ENCODE measurements at places on chromosomes 5 and 9.

DNA sequence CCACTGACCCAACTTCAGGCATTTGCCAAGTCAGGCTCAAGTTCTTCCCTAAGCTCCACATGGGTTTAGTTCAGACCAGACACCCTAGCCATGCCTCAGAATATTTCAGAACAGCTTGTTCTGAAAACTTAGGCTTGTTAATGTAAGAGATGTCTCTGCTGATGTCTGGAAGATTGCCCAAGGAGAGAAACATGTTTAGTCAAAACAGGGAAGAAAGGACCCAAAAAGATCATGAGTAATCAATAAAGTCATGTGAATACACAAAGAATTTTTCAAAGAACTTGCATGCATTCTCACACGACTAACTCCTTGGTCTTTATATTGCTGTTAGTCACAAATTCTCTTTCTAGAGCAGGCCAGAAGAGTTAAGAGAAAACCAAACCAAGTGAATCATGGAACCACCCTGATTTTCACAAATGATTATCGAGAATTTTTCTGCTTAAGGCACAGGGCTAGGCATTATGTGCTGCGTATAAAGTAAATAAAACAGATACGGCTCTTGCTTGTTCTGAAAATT, 158.1 kb upstream of the HMHB1 start:
- DNase-seq, result no peak

GRCh38 chr9:17782430-17783149, 203.7 kb downstream of the SH3GL2 start:
- DNase-seq, result peak; percentile 25

GRCh38 chr5:173497685-173498084, 118.8 kb downstream of the BOD1 start:
- no peak for DNase-seq

DNA sequence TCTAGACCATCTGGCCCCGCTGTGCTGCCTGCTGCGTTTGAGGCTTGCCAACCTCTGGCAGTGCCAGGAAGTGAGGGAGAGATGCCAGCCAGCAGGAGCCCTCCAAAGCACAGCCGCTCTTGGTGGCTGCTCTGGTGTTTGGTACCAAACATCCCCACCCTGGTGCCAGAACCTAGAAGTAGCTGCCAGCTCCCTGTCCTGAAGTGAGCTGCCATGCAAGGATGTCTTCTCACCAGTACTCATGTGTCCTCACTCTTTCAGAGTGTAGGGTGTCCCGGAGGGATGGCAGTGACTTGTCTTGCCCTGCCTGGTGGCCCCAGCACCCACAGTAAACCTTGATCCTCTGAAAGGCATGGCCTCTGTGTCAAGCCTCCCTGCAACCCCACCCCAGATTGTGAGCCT, 43.4 kb downstream of the AMBP start:
- no peak for DNase-seq

GRCh38 chr5:154767576-154767975, 12.4 kb downstream of the LARP1 start:
- no peak for DNase-seq

DNA sequence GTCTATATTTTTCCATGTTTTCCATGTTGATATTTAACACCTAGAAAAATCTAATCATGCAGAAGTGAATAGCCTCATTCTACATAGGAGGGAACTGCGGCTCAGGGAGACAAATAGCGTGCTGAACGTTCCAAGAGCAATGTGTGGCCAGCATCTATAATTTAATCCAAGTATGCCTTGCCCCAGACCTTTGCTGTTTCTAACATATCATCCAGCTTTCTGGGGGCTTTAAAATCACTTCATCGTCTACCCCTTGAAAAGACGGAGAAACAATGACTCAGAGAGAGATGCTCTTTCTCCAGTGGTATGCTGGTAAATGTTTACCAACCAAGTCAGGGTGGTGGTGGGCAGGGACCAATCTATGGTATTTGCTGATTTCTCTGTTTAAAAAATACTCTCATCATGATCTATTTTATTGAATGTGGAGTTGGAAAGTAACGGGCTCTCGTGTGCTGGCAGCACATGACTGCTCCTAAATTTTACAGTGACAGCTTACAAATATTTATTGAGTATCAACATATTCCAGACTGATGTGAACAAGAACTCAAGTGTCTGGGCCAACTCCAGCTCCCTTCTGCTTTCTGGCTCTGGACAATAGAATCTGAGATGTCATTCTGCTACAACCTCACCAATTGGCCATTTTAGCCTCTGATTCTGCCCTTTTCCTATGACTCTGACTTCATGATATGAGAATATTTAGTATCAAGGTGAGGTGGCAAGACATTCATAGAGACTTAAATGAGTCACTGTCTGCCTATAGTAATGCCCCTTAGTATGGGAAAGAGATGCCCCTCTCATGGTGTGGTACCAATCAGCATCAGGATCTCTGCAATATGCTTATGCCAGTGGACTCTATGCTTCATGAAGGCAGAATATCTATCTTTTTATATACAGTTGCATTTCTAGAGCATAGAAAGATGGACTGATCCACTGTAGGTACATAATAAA, 407.4 kb upstream of the TNC start:
- no peak for DNase-seq

GRCh38 chr9:89792189-89793123, 187.6 kb downstream of the GADD45G start:
- DNase-seq, result no peak

DNA sequence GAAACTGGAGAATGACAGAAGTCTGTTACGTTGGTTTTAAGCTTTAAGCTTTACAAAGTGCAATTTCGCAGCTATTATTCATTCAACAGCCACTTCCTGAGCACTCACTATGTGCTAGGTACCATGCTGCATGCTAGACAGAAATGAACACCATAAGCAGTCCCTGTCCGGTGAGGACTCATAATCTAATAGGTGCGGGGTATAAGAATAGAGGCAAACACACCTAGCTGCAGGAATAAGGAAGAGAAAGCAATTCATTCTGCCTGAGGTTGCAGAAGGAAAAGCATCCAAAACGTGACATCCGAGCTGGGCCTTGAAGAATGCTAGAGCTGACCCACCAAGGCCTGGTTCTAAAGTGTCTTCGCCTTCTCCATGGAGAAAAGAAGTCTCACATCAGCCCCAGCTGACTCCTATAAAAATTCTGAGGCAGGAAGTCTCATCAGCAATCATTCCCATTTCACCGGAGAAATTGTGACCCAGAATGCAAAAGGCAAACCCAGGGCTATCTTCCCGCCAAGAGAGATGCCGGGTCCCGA, 542 bp downstream of the FKBP15 start:
- DNase-seq, result no peak

DNA sequence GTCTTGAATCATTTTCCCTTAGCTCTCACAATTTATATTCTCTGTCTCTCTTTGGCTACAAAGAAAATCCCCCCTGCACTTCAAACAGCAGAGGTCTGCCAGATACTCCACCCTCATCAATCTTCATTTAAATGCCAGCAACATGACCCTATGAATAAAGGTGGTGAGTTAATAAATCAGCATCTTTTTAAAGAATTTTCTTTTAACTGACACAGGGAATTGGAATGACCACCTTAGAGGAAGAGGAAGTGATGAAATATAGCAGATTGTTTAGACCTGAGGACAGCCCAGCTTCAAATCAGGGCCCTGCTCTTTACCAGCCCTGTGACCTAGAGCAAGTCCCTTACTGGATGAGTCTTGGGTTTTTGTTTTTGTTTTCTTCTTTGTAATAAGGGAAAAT, 223.1 kb upstream of the PAPPA start:
- DNase-seq, result no peak

- DNase-seq, result no peak
Observed at GRCh38 chr5:67875601-67876000, 340.0 kb upstream of the PIK3R1 start.

DNA sequence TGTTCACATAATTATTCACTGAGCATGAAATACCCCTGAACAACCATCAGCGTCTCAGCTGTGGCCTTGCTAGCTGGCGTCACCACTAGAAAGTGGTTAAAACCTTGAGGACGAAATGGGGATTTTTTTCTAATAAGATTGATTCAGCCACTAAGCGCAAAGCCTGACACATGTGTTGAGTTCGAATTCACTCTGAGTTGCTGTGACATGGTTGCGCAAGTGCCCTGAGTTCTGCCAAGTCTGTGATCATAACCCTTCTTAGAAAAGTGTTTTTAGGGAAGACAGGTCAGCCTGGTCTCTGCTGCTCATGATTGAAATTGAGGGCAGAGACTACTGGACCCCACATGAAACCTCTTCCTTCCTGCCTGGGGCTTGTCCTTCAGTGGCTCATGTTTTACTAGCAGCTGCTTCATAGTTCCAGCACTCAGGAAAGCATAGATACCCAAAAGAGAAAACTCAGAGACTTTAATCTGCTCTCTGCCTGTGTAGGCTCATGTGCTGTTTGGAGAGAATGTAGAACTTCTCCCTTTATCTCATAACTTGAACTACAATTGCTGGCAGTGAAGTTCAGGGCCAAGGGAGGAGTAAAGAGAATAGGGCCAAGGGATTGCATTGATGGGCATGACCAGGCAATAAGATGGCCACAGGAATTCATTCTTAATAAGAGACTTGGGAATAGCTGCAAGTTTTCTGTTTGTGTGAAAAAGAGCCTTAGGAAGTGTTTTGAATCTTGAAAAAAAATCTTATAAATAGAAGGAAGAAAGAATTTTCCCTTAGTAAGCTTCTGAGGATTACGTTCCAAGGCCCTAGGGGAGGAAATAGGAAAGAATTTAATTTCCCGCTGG, 66.8 kb upstream of the CXCL14 start:
- no peak for DNase-seq

DNA sequence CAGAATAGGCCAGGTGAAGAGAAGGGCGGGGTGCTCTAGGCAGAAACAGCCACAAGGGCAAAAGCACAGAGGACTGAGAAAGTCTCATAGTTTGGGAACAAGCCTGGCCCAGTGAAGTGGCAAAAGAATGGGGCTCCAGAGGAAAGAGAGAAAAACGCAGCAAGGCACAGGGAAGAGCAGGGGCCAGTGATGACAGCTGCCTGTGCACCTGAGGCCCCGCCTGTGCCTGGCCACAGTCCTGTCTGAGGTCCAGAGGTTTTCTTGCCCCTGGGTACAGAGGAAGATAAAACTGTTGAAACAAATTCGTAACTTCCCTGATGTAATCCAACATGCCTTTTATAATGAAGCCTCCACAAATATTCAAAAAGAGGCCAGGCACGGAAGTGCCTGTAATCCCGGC, 22.0 kb downstream of the FRRS1L start:
- DNase-seq, result no peak

DNA sequence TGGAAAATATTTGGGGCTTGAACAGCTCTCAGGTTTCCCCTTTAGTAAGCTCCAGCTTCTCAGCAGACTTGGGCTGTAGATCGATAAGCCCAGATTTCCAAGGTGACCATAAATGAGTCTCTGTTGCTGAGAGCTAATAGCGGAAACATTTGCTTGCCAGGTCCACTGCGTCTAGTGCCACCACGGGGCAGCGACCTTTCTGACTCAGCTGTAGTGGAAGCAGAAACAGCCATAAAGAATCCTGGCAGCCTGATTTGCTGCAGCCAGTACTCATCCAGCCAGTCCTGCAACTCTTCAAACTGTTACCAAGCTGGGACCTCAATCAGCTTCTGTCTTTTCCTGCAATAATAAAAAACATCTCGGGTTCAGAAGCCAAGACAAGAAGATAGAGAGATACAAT, 241.7 kb downstream of the DOCK8 start:
- DNase-seq, result no peak

GRCh38 chr5:124203303-124203702, 543.1 kb downstream of the ZNF608 start:
- no peak for DNase-seq

DNA sequence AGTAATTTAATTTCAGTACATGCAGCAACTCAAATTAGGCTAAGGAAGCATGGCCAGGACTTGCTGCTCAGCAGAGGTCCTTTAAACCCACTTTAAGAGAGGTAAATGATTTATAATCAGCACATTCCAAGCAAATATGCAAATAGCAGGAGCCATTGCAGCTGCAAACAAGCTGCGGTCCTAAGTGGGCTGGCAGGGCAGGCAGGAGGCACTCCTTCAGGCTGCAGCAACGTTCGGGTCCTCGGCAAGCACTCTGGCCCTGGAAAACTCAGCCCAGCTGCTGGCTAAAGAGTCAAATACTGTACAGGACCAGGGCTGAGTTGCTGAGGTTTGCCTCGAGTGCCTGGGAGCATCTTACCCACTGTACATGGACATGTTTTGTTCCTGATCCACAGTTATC, 126.9 kb downstream of the FSTL4 start:
- DNase-seq, result no peak

DNA sequence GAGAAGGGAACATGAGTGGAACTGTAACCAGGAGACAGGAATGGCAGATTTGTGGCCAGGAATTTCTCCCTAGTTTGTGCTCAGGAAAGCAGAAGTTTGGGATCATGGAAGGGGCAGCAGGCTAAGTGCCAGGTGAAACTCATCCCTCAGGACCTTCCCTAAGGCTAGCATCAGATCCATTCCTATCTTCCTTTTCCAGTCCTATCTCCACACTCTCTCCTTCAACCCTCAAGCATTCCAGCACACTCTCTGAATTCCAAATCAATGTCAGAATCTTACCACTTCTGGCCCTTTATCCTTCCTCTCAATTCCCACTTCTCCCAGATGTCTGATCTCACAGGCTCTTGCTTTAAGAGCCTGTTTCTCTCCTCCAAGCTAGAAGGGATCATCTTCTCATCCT, 53.2 kb upstream of the GRIA1 start:
- no peak for DNase-seq

GRCh38 chr9:131867611-131868192, 127.8 kb upstream of the RAPGEF1 start:
- DNase-seq, result no peak

DNA sequence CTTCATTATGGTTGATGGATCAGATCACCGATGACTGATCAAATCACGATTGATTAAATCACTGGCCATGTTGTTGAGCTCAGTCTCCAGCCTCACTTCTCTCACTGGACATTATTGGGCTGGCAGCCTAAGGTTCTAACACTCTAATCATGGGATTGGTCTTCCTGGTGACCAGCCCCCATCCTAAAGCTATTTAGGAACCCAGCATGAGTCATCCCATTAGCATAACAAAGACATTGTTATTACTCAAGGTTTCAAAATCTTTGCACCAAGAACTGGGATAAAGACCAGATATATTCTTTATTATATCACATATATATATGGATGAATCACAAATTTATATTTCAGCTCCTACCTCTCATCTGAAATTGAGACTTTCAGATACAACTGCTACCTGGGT, 272.1 kb upstream of the IL12B start:
- DNase-seq, result no peak

GRCh38 chr5:75034137-75034739, 18.1 kb downstream of the GCNT4 start:
- DNase-seq, result no peak

DNA sequence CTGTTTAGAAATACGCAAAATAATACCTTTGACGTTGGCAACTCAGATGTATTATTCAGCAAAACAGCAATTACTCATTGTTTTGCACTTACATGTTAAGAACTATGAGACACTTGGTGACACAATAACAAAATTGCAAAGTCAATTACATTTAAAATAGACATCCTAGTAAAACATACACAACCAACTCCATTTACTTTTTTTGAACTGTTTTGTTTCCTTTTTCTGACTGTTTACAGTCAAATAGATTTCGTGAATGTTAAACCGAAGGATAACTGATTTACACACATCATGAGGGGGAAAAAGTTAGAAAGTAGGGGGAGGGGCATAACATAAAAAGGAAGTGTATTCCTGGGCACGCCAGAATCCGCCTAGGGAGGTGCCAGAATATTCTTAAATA, 220.1 kb downstream of the MEF2C start:
- DNase-seq, result no peak
